Left lung (tissue), 14 donors: ENCODE measurements at places on chromosomes 3 and 15. TPM values are rescaled to one million over a fixed set of nuclear protein-coding genes. Genes with fewer than 3 reads are reported as not detected.

Gene COL8A1
- polyA plus RNA-seq, result 2.9 TPM

DNA sequence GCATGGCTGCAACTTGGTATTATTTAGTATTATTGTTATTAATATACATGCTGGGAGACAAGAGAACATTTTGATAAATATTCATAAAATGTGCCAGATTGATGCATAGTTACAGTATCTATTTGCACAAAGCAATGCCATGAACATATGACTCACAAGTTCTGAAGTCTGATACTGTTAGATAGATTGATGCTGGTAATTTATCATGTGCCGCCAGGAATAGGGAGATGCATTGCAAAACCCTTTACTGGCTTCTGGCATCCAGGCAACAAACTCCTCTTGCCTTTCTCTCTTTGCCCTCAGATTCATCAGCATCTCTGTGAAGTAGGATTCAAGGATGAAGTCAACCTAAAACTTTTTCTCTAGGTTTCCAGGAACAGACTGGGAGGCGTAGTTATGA, 41.0 kb upstream of the SLC25A26 start:
- H3K4me1 ChIP-seq, result no peaks in the 10 kb centered on the region
- no peak overlapping the region for H3K27ac ChIP-seq
- no peaks in the 10 kb centered on the region for H3K27me3 ChIP-seq
- H3K36me3 ChIP-seq, result no peaks in the 10 kb centered on the region
- H3K4me3 ChIP-seq, result no peak overlapping the region

DNA sequence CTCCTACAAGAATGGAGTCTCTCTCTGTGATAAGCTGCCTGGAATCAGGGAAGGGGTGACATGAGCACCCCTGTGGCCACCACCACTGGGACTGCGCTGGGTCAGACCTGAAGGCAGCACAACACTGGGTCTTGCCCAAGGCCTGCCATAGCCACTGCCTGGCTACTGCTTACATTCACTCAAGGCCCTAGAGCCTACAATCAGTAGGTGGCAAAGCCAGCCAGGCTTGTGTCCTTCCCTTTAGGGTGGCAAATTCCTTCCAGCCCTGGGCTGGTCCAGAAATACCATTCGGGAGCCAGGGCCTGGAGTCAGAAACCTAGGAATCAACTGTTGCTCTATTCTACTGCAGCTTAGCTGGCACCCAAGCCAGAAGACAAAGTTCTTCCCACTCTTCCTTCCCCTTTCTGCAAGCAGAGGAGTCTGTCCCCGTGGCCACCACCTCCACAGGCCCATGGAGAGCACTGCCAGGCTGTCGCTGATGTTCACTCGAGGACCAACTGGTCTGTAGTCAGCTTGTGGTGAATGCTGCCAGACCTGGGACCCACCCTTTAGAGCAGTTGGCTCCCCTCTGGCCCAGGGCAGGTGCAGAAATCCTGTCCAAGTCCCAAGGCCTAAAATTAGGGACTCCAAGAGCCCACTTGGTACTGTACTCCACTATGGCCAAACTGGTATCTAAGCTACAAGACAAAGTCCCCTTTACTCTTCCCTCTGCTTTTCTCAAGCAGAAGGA, 307.4 kb downstream of the THSD4 start:
- H3K4me1 ChIP-seq, result no peaks in the 10 kb centered on the region
- H3K36me3 ChIP-seq, result no peaks in the 10 kb centered on the region
- H3K27ac ChIP-seq, result no peak overlapping the region
- H3K4me3 ChIP-seq, result no peak overlapping the region

Gene SOX14
- not detected for polyA plus RNA-seq

DNA sequence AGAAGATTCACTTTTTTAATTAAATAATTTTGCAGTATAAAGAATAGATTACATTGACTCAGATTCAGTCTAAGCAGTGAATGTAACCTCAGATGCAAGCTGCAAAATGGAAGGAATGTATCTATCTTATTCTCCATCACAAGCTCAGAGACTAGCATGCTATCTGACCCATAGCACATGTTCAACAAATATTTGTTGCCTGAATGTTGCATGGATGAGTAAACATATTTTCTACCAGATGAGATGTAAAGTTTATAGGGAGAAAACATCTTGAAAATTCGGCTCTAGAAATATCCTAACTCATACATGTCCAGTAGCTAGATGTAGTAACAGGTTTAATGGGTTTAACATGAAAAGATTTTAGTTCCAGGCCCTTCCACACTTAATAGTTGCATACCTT, 234.2 kb downstream of the MECOM start:
- no peak for DNase-seq
- H3K36me3 ChIP-seq, result no peaks in the 10 kb centered on the region
- no peak overlapping the region for H3K4me3 ChIP-seq
- H3K27ac ChIP-seq, result no peak overlapping the region
- H3K4me1 ChIP-seq, result peaks cover 4% of the 10 kb centered on the region

DNA sequence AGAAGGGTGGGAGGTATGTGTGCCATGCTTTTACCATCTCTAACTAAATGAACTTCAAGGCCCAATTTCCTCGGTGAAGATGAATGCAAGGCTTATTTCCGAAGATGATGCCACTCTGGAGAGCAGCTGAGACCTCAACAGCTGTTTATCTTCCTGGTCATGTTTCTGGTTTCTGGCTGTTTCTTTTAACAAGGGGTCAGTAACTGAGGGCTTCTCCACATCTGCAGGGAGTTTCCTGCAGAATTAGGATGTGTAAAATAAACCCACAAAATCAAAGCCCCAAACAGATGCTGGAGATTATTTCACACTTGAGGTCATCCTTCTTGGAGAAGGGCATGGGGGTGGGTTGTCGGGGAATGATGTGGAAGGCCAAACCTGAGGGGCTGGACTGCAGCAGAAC, 220.3 kb downstream of the THSD4 start:
- no peak overlapping the region for H3K4me3 ChIP-seq
- no peak for DNase-seq
- no peaks in the 10 kb centered on the region for H3K36me3 ChIP-seq
- no peaks in the 10 kb centered on the region for H3K4me1 ChIP-seq

DNA sequence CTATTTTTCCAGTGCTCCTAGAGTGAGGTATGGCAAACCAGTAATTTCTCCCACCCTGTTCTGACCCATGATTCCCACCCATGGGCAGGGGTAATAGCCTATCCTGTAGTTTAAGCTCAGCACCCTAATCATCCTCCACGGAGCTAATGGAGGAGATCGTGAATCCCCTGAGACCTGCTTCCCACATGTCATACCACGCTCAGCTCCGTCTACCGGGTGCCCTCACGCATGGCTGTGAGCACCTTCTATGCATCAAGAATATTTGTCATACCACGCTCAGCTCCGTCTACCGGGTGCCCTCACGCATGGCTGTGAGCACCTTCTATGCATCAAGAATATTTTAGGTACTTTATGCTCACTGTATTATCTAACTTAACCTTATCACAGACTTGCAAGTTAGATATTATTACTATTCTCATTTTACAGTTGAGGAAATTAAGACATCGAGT, 104.7 kb upstream of the PFN2 start:
- H3K27me3 ChIP-seq, result no peaks in the 10 kb centered on the region
- H3K4me1 ChIP-seq, result no peaks in the 10 kb centered on the region
- DNase-seq, result no peak
- no peak overlapping the region for H3K4me3 ChIP-seq
- H3K36me3 ChIP-seq, result no peaks in the 10 kb centered on the region

Gene LRRC34
- 10.6 TPM for polyA plus RNA-seq

DNA sequence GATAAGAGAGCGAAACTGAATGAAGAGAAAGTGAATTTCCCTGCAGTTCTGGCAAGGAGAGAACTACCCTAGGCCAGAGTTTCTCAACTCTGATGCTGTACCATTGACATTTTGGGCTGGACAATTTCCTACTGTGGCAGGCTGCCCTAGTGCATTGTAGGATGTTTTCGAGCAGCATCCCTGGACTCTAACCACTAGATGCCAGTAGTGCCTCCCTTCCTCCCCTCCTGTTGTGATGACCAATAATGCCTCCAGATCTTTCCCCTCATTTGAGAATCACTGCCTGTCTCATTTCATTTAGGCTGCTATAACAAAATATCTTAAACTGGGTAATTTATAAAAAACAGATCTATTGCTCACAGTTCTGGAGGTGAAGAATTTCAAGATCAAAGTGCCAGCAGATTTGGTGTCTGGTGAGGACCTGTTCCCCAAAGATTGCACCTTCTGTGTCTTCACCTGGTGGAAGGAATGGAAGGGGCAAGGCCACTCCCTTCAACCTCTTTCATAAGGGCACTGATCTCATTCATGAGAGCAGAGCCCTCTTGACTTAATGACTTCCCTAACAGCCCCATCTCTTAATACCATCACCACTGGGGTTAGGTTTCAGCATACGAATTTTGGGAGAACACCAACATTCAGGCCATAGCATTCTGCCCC, 188.9 kb upstream of the MEIS2 start:
- H3K36me3 ChIP-seq, result no peaks in the 10 kb centered on the region
- no peak overlapping the region for H3K4me3 ChIP-seq
- DNase-seq, result no peak
- H3K27me3 ChIP-seq, result no peaks in the 10 kb centered on the region
- no peaks in the 10 kb centered on the region for H3K4me1 ChIP-seq

Gene AGBL1
- 0.11 TPM for polyA plus RNA-seq

Gene PRSS50
- 0.38 TPM for polyA plus RNA-seq

DNA sequence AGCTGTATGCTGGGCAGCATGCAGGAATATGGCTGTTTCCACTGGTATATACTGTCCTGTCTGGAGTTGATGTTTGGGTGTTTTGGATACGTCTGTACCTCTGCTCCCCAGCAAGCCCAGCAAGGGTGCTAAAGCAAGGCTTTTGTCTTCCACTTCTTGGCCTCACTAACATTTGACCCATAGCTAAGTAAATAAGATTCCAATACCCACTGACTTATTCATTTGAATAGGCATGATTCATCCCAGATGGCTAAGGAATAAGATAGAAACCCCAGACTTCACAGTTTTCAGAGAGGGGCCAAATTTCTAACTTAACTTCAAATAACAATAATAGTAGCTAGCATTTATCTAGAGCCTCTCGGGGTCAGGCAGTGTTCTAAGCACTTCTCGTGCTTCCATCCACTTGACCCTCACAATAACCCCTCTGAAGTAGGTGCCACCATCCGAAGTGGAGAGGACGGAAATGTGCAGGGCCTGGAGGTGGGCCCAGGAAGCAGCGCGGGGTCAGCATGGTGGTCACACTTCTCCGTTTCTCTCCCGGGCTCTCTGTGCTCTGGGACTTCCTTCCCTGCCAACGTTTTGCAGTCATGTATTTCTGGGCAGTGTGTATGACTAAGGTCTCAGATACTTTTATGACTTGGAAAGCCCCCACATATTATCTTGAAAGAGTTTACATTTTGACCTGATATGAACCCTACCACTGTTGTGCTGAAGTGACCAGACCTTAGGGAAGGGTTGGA, 39.3 kb downstream of the LRRK1 start:
- H3K27ac ChIP-seq, result no peak overlapping the region
- H3K36me3 ChIP-seq, result no peaks in the 10 kb centered on the region
- H3K4me3 ChIP-seq, result no peak overlapping the region

DNA sequence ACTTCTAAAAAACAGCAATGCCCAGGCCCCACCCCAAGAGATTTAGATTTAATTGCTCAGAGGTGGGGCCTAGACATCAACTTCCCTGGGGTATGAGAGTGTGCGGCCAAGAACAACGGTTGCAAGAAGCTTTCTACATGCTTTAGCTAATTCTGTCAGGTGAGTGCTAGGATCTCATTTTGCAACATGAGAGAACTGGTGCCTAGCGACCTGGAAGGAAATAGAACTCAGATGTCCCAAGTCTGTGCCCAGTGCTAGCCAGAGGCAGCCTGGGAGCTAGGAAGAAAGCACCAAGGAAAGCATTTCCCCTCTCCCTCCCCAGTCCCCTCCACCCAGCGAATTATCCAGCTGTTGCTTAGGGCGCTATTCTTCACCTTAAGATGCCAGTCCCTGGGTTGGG, 22.9 kb upstream of the HRH1 start:
- H3K27me3 ChIP-seq, result no peaks in the 10 kb centered on the region
- H3K4me1 ChIP-seq, result no peaks in the 10 kb centered on the region
- DNase-seq, result no peak
- no peaks in the 10 kb centered on the region for H3K36me3 ChIP-seq
- no peak overlapping the region for H3K4me3 ChIP-seq

DNA sequence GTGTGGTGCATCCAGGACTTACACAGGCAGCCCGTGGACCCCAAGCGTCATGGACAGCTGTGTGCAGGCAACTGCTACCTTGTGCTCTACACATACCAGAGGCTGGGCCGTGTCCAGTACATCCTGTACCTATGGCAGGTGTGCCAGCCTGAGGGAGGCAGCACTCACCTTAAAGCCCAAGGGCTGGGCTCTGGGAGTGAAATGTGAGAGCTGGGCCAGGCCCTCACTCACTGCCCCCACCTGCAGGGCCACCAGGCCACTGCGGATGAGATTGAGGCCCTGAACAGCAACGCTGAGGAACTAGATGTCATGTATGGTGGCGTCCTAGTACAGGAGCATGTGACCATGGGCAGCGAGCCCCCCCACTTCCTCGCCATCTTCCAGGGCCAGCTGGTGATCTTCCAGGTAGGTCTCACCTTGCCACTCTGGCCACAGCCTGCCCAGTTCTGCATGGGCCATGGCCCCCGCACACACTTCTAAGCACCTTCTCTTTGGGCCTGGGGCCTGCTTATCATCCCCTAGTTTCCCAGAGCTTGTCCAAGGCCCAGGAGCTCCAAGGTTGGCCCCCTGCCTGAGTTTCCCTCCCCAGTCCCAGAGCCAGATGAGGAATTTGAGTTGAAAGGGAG, 11.0 kb downstream of the VILL start:
- H3K27ac ChIP-seq, result no peak overlapping the region
- H3K4me3 ChIP-seq, result no peak overlapping the region
- no peak for DNase-seq
- peaks cover 47% of the 10 kb centered on the region for H3K4me1 ChIP-seq
- no peaks in the 10 kb centered on the region for H3K27me3 ChIP-seq

Gene UCN2
- not detected for polyA plus RNA-seq

Gene DYNC1LI1
- polyA plus RNA-seq, result 41.7 TPM

GRCh38 chr3:188824566-188824965, 347.2 kb upstream of the TPRG1 start:
- no peak for DNase-seq
- no peaks in the 10 kb centered on the region for H3K36me3 ChIP-seq
- H3K4me1 ChIP-seq, result no peaks in the 10 kb centered on the region
- H3K27me3 ChIP-seq, result no peaks in the 10 kb centered on the region

Gene MAP1A
- polyA plus RNA-seq, result 9.4 TPM

Gene SLCO2A1
- polyA plus RNA-seq, result 34.7 TPM

- H3K27ac ChIP-seq, result no peak overlapping the region
- DNase-seq, result no peak
- no peaks in the 10 kb centered on the region for H3K4me1 ChIP-seq
- H3K27me3 ChIP-seq, result no peaks in the 10 kb centered on the region
- H3K36me3 ChIP-seq, result peaks cover 17% of the 10 kb centered on the region
Measured at GRCh38 chr3:125310623-125311081, 64.5 kb downstream of the ZNF148 start.

Gene CCK
- polyA plus RNA-seq, result not detected

GRCh38 chr3:195129644-195130492, 141.1 kb downstream of the XXYLT1 start:
- DNase-seq, result no peak
- no peaks in the 10 kb centered on the region for H3K36me3 ChIP-seq
- H3K4me1 ChIP-seq, result no peaks in the 10 kb centered on the region
- no peak overlapping the region for H3K4me3 ChIP-seq
- H3K27ac ChIP-seq, result no peak overlapping the region
